ENCODE measurements at places on chromosomes 1 and 21.
A peak's percentile ranks its signal among the peaks of the same experiment; 100 is the strongest.

GRCh38 chr1:154664331-154665002, 56.5 kb upstream of the ADAR start:
- DNase-seq = no peak

- no peak for DNase-seq
Measured at GRCh38 chr1:113291777-113292602, 98.3 kb upstream of the MAGI3 start.

DNA sequence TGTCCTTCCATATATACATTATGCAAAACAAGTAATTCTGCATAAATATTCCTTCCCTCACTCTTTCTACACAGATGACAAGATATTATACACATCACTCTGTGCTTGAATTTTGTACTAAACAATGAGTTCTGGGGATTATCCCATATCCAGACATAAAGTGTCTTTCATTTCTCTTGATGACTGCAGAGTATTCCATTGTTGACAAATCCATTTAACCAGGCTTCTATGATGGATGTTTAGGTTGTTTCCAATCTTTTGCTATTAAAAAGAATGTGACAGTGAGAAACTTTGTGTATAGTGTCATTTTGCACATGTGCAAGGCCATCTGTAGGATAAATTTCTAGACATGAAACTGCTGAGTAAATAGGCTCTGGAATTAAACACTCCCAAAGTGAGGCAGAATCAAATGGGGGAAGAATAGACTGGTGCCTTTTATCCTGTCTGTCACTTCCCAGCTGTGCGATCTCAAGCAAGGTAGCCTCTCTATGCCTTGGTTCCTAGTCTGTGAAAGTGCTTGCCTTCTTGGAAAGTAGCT, 29.9 kb upstream of the ATP2B4 start:
- no peak for DNase-seq

DNA sequence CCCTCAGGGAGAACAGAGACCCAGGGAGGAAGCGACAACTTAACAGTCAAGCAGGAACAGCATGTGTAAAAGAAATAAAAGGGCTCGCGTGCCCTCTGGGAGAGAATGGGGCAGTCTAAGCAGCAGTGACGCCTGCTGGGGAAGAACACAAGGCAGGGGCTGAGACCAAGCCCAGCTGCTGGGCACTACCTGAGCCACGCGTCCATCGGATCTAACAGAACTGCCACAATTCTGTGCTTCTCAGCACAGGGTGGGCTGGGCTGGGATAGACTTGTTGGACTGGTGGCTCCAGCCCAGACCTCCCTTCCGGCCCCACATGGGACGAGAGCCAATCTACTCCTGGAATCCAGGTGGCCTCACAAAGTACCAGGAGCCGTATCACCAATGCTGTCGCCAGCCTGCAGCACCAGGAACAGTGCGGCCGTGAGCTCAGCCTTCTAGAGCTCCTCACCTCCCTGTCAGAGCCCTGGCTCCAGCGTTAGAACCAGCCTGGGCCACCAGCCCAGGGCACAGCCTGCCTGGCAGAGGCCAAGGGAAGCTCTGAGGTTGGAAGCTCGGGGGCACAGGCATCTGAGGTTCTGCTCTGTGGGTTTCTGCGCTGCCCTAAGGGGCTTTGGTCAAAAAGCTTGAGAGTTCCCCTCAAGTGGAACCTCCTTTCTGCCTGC, 7.4 kb downstream of the LRRC47 start:
- DNase-seq = no peak

DNA sequence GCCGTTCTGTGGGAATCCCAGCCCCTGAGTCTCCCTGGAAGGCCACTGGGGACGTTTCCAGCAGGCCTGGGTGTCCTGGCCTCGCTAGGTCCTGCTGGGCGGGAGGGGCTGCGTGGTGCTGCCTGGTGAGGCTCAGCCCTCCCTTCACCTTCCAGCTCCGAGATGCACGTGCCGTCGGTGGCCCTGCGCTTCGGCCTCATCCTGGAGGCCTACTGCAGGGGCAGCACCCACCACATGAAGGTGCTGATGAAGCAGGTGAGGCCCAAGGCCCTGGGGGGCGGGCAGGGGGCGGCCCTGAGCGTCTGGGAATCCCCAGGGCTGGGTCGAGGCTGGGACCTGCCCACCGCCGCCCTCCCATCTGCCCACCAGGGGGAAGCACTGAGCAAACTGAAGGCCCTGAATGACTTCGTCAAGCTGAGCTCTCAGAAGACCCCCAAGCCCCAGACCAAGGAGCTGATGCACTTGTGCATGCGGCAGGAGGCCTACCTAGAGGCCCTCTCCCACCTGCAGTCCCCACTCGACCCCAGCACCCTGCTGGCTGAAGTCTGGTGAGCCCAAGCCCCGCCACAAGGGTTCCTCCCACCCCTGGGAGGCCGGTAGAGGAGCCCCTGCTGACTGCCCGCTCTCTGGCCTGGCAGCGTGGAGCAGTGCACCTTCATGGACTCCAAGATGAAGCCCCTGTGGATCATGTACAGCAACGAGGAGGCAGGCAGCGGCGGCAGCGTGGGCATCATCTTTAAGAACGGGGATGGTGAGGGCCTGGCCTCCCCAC, 70.3 kb downstream of the PIK3CD start:
- peak; percentile 78 for DNase-seq

- DNase-seq = no peak
Measured at GRCh38 chr1:187691439-187691838, 862.7 kb downstream of the PLA2G4A start.

GRCh38 chr1:42114229-42114628, 39.0 kb upstream of the GUCA2B start:
- no peak for DNase-seq

DNA sequence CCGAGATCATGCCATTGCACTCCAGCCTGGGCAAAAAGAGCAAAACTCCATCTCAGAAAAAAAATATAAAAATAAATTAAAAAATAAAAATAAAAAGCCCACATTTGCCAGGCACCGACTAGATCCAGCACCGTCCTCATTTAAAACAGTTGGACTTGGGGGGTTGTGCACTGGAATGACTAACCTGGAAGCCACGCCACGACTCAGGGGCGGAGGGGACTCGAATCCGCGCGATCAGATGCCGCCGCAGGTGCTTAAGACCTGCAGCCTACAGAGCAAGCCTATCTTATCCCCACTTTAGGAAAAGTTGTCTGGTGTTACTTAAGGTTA, 38.5 kb downstream of the ZBTB8OS start:
- no peak for DNase-seq

GRCh38 chr1:77089756-77090155, 129.5 kb downstream of the PIGK start:
- no peak for DNase-seq

GRCh38 chr1:66570196-66570595, 36.2 kb downstream of the SGIP1 start:
- no peak for DNase-seq

DNA sequence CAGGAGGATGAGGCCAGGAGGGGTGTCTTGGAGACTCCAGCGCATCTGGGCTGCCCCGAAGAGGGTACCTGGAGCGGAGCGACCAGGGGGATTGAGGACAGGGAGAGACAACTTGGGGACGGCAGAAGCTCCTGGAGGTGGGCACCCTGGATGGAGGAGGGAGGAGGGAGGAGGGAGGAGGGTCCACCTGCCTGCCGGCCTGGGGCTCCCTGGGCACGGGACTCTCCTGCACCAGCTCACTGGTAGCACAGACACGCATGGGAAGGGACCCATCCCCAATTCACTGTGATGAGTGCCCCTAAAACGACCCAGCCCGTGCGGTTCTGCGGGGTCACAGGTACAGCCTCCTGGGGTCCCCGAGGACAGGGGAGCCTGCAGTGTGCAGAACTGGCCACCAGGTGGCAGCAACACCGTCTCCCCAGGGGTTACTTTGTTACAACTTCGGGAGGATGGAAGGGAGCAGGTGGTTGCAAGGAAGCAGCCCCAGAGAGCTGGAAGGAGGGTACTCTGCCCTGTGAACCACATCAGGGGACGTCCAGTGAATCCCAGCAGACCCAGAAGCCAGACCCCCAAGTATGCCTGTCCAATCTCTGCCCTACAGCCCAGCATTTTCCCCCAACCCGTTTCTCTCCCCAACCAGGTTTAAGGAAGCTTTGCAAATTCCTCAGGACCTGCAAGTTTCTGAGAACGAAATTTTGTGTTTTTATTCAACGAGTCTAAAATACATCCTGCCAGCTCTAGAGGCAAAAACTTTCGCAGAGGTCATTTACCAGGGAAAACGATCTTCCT, 482.4 kb downstream of the NPHP4 start:
- peak; percentile 58 for DNase-seq

DNA sequence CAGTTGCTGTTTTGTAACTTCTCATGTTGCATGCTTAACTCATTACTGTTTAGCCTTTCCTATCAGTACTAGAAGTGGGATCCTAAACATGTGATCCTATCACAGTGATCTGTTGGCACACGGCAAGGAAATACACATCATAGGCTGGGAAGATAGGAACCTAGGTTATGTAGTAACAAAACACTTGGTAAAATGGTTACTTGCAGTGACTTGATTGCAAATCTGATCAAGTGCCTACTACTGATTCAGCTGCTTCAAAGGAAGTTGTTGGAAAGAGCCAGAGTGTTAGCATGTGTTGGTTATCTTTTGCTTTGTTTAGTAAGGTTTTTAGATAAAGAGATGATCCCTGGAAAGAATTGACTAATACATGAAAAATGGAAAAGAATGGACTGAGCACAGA, 8.9 kb upstream of the VASH2 start:
- DNase-seq = no peak

DNA sequence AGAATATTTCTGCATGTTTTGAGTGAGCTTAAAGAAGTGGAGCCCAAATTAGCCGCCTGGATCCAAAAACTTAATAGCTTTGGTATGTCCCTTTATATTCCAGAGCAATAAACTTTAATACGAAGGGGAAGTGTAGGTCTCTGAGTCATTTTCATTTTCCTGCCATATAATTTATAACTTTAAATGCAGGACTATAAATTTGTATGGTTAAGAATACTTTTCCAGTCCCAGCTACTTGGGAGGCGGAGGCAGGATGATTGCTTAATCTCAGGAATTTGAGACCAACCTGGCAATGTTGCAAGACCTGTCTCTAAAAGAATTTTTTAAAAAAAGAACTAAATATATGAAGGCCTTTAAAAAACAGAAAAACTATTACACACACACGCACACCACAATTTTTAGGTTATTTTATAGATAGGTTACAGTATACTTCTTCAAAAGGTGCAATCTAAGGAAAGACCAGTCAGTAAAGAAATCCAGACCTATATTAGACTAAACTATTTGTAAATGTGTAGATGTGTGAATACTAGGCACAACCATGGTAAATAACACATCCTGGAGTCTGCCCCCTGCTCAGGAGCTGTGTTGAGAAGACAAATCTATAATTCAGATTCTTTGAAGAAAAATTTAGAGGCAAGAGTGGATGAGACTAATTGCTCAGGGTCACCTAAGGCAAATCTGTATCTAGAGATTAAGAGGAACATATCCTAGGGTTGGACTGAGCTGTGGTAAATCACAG, 80.3 kb downstream of the TTC3 start:
- DNase-seq = no peak

DNA sequence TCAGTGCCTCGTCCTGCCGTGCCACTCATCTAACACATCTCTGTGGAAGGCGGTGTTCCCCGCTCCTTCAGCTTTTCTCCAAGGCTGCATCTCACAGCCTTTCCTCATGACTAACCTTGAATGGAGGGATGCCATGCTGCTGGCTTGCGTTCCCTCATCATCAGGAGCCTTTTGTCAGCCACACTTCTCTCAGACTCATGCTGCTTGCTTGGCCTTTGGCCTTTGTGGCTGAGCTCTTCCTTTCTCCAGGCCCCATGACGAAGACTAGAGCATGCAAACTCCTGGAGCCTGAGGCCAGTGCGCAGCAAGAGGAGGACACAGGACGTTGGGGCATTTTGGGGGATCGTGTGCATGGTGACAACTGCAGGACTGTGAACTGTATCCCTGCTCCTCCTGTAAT, 70.8 kb downstream of the SYT2 start:
- no peak for DNase-seq

- no peak for DNase-seq
Measured at GRCh38 chr1:229070168-229070567, 200.7 kb upstream of the RAB4A start.

DNA sequence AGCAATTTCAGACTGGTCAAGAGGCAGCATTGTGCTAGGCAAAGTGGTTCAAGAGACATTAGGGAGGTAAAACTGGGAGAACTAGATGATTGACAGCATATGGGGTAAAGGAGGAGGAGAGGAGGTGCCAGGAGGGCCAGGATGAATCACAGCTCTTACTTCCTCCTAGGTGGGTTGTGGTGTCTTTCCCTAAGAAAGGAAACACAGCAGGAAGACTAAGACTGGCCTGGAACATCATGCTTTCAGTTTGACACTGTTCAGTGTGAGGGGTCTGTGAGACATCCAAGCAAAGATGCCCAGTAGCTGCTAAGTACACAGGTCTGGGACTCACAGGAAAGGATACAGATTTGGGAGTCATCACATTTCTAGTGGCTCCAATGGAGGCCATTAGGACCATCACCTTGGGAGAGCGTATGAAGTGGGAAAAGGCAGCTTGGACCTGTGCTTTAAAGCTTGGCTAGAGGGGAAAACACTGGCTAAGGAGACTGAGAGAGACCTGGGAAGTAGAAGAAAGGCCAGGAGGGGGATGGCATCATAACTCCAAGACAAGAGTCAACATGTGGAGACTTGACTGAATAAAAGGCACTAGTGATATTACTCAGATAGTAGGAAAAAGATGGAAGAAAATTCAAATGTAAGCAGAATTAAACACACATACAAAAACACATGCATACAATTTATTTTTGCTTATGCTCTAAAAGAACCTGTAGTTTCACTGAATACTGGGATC, 17.3 kb downstream of the CD58 start:
- no peak for DNase-seq

- DNase-seq = no peak
Measured at GRCh38 chr1:51952638-51953037, 37.9 kb downstream of the RAB3B start.

DNA sequence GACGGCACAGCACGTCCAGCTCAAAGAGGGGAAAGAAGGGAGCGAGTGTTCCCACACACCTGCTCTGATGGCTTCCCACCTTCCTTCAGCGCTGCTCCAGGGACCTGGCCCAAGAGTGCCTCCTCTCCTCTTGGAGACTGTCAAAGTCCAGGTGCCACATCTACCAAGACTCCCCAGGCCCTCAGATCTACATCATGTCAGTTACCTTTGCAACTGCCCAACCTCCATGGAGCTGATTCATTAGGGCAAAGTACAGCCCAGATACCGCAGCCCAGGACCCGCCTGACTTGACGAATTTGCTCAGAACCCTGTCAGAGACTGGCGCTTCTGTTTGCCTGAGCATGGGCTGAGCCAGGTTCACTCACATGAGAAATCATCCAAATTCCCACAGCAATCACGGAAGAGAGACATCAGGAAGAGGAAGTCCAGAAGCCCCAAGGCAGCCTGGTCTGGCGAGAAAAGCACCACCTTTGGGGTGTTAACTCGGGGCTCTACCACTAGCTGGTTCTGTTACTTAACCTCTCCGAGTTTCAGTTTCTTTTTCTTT, at the start of gene SEC16B:
SEC16B (minus strand) TSS at position 234 of the 547 bp plus-strand sequence. CDS start 2,077 bp downstream, outside the sequence.
- DNase-seq = no peak

Data from OCI-LY7 (cell line).